ENCODE measurements at places on chromosomes 7 and 10.

DNA sequence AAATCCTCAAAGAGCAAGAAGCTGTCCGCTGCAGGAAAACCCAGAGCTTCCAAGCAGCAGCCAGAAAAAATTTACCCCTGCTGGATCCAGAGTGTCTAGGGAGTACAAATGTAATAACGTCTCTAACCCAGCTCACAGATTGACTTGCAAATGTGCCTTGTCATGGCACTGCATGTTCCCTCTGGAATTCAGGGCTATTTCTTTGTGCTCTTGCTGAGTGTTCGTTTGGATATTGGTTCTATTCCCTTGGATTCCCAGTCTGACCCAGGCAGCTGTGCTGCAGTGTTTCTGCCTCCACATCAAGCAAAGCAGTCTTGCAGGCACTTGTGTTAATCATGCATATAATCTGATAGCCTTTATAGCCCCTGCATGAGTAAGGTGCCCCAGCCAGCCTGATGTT lies 209.9 kb upstream of the GHITM start:
- no peak for DNase-seq

GRCh38 chr10:73788864-73789658 lies 3.7 kb downstream of the ZSWIM8 start:
- no peak for DNase-seq

GRCh38 chr10:22219308-22219707 lies 1.5 kb upstream of the EBLN1 start:
- no peak for DNase-seq

DNA sequence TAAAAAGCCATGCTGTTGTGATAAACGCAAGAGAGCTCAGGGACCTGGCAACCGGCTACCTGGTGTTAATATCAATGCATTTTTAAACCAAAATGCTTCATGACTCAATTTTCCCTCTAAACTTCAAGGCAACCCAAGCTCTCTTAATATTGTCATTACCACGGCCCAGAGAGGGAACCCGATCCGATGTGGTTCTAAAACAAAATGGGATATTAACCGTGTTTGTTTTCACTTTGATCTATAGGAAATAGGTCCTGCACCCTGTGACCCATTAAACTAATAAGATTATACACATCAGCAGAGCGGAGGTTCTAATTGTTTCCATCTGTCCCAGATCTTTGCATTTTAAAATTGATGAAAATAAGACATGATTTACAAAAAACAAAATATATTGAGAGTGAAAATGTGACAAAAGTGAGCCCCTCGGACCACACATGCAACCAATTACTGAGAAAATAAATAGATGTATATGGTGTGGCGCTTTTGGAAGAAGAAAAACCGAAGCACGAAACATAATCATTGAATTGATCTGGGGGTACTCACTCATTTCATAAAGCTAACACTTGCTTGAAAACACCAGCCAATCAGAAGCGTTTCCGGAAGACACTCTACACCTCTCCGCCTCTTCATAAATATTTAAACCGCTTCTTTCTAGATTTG lies 290.3 kb upstream of the NFE2L3 start:
- no peak for DNase-seq

GRCh38 chr7:98077762-98078161 lies 28.9 kb upstream of the LMTK2 start:
- no peak for DNase-seq

GRCh38 chr7:17530741-17531421 lies 232.4 kb downstream of the AHR start:
- no peak for DNase-seq

- no peak for DNase-seq
These were observed 4.1 kb upstream of the GTPBP4 start for GRCh38 chr10:983971-984655.

- no peak for DNase-seq
These were observed 340.7 kb upstream of the AUTS2 start for GRCh38 chr7:69257592-69257991.

DNA sequence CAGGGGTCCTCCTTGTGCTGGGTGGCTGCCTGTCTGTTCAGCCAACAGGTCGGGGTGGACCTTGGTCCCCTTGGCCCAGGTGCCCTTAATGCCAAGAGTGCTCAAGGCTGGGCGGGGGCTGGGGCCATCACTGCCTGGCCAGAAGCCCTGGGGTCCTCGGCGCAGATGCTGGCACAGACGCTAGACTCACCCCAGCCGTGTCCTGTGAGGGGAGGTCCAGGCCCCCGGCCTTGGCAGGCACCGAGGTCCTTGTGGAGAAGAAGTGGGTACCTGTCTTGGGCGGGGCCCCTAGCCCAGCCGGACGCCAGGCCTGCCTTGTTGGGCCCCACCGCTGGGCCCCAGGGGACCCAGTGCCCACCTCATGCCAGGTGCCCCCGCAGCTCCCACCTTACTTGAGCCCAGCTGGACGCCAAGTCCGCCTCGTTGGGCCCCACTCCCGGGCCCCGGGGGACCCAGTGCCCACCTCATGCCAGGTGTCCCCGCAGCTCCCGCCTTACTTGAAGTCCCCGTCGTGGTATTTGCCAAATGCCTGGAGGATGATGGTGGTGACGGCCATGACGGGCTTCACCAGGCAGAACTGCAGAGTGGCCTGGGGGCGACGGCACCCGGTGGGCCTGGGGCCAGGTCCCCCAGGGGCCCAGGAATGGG lies 6.5 kb downstream of the TMEM184A start:
- DNase-seq = no peak

DNA sequence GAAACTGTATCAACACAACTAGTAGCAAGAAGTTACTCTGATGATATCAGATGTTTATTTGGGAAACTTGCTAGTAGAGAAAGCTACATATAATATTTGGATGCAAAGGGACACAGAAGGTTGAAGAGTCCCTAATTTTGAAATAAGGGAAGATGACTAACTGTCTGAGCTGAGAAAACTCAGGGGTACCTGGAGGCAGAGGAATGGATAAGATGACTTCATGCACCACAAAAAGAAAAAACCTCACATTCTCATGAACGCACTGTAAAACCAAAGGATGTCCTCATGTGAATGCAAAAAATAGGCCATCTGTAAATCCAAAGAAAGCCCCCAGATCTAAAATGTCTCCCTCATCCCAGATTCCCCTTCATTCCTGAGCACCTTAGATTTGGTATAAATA lies 29.3 kb downstream of the PRSS2 start:
- DNase-seq = no peak

DNA sequence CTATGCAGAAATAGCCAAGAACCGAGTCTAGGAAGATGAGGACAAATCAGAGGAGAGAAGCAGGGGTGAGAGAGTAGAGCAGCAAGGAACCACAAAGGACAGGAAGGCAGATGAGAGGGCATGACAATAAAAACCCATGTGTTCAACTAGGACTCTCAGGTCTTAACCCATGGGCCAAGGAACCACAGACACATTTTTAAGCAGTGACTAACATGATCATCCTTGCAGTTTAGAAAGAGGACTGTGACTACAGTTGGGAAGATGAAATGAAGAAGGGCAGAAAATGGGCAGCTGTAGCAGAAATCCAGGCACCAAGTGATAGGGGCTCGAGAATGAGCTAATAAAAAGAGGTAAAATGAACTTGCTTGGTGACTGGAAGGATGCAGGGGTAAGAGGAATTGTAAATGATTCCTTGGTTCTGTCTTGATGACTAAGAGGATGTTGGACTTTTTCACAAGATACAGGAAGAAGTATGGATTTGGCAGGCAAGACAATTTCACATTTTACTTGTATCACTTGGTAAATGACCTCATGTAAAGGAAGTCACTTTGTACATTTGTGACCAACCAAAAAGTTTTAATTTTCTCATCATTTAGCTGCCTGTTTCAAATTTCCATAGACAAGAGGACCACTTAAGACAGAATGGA lies 22.8 kb downstream of the SGMS1 start:
- DNase-seq = no peak

DNA sequence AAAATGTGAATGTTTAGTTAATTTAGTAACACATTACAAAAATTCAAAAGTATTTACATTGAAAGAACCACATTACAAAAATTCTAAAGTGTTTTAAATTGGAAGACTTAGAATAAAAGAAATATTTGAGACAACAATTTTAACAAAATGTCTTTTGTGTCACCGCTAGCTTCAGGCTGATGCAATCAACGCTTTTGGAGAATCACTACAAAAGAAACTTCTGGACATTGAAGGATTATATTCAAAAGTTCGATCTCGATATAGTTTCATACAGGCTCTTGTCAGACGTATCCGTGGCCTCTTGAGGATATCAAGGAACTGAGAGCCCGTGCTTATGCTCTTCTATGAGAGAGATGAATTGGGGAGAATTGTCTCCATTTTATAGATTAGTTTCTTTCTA lies 14.1 kb upstream of the STMP1 start:
- no peak for DNase-seq

DNA sequence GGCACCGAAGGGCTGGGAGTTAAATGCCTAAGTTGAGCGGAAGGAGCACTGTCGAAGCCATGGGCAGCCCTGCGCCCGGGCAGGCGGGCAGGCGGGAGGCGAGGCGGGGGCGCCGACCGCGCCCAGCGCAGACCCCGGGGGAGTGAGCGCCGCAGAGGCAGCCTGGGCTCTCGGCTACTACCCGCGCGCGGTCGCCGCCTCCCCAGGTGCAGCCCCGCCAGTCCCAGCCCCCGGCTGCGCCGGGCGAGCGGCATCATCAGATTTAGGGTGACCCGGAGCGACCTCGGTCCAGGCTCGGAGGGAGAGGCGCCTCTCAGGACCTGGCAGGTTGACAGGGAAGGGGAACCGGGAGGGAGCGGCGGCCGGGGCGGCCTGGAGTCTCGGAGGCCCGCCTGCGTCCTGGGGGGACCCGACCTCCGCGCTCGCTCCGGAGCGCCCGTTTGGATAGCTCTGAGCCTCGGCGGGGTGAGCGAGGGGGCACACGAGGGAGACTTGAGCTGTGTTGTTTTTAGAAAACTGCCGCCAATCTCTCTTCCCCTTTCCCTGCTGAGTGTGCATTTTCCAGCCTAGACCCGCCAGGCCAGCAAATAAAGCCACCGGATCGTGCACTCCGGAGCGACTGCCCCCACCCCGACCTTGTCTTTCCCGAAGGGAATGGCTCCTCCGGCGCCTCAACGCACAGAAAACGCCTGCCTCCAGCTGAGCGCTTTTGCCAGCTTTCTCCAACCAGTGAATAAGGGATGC lies 2.3 kb upstream of the NRP1 start:
- peak; percentile 71 for DNase-seq

DNA sequence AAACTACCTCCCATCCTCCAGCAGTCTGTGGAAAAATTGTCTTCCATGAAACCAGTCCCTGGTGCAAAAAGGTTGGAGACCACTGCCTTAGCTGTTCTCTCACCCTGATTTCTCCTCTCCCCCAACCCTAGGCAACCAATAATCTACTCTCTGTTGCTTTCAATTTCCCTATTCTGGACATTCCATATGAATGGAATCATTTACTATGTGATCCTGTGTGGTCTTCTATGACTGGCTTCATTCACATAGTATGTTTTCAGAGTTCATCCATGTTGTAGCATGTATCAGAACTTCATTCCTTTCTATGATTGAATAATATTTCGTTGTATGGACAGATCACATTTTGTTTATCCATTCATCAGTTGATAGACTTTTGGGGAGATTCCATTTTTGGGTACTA lies 38.3 kb upstream of the DLG5 start:
- DNase-seq = no peak

- DNase-seq = no peak
These were observed 18.8 kb downstream of the CROT start for GRCh38 chr7:87364246-87364645.

DNA sequence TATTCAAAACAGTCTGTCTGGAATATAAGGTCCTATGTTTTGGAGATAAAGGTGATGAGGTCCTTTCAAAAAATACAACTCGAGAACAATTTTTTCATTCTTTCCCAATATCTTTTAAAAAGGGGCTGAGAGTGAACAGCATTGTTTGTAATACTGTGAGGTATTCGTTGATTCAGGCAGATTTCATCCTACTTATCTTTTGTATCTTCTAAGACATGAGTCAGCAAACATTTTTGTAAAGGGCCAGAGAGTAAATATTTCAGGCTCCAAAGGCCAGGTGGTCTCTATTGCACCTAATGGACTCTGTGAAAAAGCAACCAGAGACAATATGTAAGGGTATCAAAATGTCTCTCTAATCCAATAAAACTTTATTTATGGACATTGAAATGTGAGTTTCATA lies 8.1 kb upstream of the ANK3 start:
- no peak for DNase-seq

DNA sequence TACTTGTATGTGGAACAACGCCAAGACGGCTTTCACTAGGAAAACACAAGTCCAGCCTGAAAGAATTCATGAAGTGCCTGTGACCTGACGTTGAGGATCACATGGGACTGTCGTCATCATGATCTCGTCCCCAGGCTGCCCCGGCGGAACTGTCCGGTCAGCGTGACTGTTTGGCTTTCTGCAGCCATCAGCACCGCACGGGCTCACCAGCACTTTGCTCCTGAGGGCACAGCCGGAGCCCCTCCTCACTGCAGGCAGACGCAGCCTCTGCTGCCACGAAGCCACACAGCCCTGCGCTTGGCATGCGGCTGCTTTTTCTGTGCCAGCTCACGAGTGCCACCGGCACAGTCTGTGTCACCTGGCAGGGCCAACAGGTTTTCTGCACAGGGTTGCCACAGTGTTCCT lies 9.4 kb upstream of the GET4 start:
- DNase-seq = no peak

DNA sequence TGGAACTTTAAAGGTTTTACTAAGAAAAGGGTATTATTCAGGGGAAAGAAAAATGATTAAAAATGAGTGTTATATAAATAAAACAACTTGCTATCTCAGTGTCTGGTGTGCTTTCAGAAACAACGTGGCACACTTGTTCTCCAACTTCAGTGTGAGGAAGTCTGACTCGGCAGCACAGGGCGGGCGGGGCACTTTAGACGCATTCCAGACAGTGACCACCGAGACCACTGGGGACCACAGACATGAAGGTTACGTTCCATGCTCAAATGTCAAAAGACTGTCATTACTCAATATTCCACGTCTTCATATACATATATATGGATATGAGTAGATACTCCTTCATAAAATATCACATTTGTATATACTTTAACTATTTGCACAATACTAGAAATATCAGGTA lies 87.0 kb downstream of the LARP4B start:
- no peak for DNase-seq

- DNase-seq = no peak
These were observed 102.3 kb upstream of the PPP1R3A start for GRCh38 chr7:114021135-114021534.

DNA sequence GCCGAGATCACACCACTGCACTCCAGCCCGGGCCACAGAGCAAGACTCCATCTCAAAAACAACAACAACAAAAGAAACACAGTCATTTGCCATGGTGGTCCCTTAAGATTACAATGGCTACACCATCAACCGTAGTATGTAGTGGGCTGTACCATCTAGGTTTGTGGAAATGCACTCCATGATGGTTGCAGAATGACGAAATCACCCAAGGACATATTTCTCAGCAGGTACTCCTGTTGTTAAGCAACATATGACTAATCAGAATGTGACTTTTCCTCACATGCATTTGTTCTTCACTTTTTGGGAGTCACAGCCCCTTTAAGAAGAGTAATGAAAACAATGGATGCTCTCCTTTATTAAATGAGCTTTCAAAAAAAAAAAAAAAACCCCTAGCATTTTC lies 11.0 kb downstream of the SVIL start:
- DNase-seq = no peak

DNA sequence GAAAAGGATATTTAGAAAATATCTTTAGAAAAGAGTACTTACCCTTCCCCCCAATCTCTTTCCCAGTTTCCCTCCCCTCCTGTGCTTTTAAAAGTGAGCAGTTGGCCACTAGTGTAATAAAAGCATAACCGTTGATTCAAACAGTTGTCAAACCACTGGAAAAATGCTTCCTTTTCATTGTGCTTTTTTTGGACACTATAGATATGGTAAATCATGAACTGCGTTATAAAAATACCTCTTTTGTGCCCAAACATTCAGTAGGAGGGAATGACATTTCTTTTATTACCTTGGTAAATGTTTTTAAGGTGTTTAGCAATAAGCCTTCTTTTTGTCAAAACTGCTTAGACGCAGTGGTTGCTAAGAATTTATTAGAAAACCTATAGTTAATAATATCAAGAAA lies 232.4 kb downstream of the SLC25A13 start:
- DNase-seq = no peak

Measured in HuH-7 (cell line).